GM23248 (cell line): ENCODE measurements at places on chromosomes 6 and 20. TPM values are rescaled to one million over a fixed set of nuclear protein-coding genes. Genes with fewer than 3 reads are reported as not detected.

DNA sequence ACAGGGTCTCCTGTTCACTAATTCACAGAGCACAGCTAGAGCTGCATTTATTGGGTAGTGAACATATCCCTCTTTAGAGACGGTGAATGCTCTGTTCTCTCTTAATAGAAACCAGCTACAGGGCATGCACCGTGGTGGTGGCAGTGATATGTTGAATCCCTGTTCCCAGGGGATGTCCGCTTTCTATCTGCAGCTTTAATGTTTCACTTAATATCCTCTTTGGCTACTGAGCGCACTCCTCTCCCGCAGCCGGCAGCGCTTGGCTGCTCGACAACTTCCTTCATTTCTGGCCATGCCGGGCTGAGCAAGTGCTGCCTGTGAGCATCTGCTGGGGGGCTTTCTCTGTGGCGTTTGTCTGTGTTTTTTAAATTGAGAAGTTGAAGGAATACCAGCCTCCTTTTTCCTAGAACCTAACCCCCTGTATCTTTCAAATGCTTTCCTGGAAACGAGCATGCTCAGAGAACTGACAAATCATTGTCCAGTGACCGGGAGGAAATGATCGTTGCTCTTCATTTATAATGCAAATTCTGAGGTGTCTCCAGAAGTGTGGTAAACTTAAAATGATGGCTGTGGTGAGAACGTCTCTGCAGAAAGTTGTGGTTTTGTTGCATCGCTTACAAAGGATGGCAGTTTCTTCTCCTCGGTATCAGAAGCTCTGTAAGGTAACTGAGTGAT, 297.9 kb downstream of the UTRN start:
- DNase-seq = peak; percentile 59
- H3K4me3 ChIP-seq = peak overlapping the region; percentile 61
- H3K4me1 ChIP-seq = peaks cover 39% of the 10 kb centered on the region
- H3K36me3 ChIP-seq = peaks cover 2% of the 10 kb centered on the region; the same call in 1 of the 2 replicates

- DNase-seq = no peak
- H3K36me3 ChIP-seq = no peaks in the 10 kb centered on the region
- no peak overlapping the region for H3K4me3 ChIP-seq
- H3K27me3 ChIP-seq = no peaks in the 10 kb centered on the region
Measured at GRCh38 chr6:142265476-142265875, 36.3 kb upstream of the ADGRG6 start.

The VWA7 gene
- total RNA-seq = 0.54 TPM in 1 of 2 replicates, not detected in the other

The SMLR1 gene
- not detected in 2 replicates for total RNA-seq

DNA sequence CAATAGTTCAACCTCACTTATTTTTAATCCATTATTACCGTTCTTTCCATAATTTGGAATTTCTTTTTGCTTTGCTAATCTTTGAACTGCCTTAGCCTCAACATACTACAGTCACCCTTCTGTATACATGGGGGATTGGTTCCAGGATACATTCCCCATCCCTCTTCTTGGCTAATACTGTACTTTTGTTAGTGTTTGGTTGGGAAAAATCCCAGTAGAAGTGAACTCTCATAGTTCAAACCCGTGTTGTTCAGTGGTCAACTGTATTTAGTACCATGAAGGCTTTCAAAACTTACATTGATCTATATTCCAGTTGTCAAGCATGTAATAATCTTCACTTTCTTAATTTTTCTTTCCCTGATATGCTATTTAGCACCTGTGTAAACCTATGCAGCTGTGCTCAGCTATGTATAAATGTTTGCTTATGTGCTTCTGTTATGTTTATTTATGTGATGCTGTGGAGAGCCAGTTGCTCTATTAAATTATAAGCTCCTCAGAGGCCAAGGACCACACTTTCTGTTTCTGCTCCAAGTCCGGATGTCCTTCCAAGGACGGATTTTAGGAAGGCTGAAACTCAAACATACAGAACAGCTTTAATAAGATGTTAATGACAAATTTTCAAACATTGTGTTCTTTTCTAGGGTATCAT, 33.3 kb upstream of the LAMA4 start:
- H3K27me3 ChIP-seq = no peaks in the 10 kb centered on the region
- no peak overlapping the region for H3K27ac ChIP-seq
- no peak overlapping the region for H3K4me3 ChIP-seq

- peaks cover 3% of the 10 kb centered on the region; the same call in 1 of the 2 replicates for H3K4me1 ChIP-seq
- no peaks in the 10 kb centered on the region for H3K27me3 ChIP-seq
- H3K27ac ChIP-seq = no peak overlapping the region
- no peak overlapping the region for H3K4me3 ChIP-seq
- no peak for DNase-seq
Measured at GRCh38 chr6:79775222-79775621, 144.1 kb downstream of the SH3BGRL2 start.

The LRRC1 gene
- total RNA-seq = 1.8 and 5.6 TPM in 2 replicates

GRCh38 chr6:25874118-25874517, at the start of gene SLC17A3:
TSS of gene SLC17A3 (minus strand) at chr6:25874243. CDS start at chr6:25868387, 5,856 bp downstream.
- H3K4me3 ChIP-seq = no peak within 1 kb of the TSS
- no peaks in the 10 kb centered on the region; the same call in 1 of the 2 replicates for H3K27me3 ChIP-seq
- no peak for DNase-seq
- no peaks in the 10 kb centered on the region for H3K4me1 ChIP-seq
- no peaks in the 10 kb centered on the region for H3K36me3 ChIP-seq

The MCCD1 gene
- not detected in 2 replicates for total RNA-seq

DNA sequence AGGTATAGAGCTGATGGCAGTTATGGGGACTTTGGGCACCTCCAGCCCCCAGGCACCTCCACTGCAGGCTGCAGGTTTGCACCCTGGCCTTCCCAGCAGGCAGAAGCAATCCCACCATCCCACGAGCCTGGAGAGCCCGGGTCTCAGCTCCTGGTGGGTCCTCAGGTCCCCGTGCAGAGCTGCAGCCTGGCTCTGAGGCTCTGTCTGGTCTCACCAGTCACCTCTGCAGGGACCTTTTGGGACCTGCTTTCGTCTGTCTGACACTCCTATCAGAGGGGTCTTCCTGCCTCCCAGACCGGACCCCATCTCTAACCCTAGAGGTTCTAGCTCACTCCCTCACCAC, 41.9 kb downstream of the FGD2 start:
- H3K36me3 ChIP-seq = no peaks in the 10 kb centered on the region
- peaks cover 5% of the 10 kb centered on the region; the same call in 1 of the 2 replicates for H3K4me1 ChIP-seq
- no peak overlapping the region for H3K27ac ChIP-seq

DNA sequence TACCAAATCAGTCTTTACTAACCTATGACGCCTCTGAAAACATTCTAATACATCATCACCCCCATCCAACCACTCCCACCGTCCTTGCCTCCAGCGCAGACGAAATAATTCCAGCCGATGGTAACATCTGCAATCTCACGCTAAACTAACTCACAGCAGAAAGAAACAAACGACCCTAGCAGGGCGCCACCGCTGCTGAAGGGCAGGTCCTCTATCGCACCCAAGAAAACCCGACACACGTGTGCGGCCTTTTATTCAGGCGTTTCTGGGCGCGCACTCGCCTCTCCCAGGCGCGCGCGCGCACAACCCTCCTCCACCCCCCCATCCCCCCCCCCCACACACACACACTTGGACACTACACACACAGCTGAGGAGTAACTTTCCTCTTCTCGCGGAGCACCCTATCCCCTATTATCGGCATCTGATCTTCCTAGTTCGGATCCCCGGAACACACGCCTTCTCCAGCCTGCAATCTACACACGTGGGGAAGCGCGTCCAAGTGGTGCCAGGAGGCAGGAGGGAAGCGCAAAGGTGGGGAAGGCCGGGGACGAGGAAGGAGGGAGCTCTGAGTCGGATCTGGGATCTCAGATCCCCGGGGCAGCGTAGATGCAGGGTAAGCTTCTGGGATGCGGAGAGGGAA, 1.4 kb downstream of the GFOD1 start:
- no peaks in the 10 kb centered on the region for H3K27me3 ChIP-seq
- peak overlapping the region; percentile 71 for H3K4me3 ChIP-seq
- H3K27ac ChIP-seq = no peak overlapping the region
- no peaks in the 10 kb centered on the region for H3K36me3 ChIP-seq
- DNase-seq = peak; percentile 64

The TRIM40 gene
- not detected in 2 replicates for total RNA-seq

The TBX18 gene
- total RNA-seq = 13.5 and 16.2 TPM in 2 replicates
